Brain microvascular endothelial cell (primary cell): ENCODE measurements at places on chromosomes 7 and 10.

DNA sequence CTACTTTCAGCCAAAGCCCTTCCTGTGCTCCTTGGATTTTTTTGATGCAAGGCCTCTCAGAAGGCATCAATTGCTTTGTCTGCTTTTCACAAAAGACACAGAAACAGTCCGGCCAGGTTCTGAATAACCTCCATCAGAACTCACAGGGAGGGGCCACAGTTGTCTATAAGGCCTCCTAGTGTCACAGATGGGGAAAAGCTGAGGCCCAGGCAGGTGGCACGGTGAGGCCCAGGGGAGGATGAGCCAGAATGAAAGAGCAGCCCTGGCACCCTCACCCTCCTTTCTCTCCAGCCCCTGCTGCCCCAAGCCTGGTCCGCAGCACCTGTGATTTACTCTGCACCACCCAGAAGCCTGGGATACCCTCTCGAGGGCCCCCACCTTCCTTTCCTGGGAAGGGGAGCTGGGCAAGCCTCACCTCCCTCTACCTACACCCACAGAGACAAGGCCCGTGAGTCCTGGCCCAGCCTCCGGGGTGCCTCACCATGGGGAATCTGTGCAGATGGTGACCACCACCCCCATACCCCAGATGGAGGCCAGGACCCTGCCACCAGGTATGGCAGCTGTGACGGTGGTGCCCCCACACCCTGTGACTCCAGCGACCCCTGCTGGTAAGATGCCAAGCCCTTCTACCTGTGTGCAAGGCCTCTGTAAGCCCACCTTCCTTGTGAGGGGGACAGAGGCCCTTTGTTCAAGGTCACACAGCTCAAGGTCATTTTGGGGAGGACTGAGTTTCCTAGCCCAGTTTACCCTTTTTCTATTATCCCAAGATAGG lies 26.2 kb upstream of the ZNF467 start:
- no peak for DNase-seq

DNA sequence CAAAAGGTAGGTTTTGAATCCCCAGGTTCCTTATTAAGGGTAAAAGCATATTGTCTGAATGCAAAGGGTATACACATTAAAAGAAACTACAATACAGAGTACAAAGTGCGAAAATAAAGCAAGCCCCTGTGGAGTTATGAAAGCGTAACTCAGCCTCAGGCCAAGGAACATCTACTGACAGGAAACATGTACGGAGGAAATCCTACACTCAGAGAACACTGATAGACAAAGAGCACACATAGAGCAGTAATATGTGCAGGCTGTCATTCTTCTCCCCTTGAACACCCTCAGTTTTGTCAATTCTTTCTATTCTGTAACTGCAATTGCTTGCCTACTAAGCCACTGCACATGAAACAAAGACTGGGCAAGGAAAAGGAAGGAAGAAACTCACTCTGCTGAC lies 150.2 kb downstream of the DGKB start:
- DNase-seq = no peak

- DNase-seq = no peak
These were observed 49.5 kb upstream of the PHYHIPL start for GRCh38 chr10:59126991-59127390.

GRCh38 chr10:89309156-89310055 lies 7.6 kb downstream of the IFIT2 start:
- no peak for DNase-seq

GRCh38 chr7:87337331-87337730 lies 8.1 kb upstream of the CROT start:
- no peak for DNase-seq

- no peak for DNase-seq
These were observed 124.2 kb downstream of the GNAT3 start for GRCh38 chr7:80387634-80388193.

DNA sequence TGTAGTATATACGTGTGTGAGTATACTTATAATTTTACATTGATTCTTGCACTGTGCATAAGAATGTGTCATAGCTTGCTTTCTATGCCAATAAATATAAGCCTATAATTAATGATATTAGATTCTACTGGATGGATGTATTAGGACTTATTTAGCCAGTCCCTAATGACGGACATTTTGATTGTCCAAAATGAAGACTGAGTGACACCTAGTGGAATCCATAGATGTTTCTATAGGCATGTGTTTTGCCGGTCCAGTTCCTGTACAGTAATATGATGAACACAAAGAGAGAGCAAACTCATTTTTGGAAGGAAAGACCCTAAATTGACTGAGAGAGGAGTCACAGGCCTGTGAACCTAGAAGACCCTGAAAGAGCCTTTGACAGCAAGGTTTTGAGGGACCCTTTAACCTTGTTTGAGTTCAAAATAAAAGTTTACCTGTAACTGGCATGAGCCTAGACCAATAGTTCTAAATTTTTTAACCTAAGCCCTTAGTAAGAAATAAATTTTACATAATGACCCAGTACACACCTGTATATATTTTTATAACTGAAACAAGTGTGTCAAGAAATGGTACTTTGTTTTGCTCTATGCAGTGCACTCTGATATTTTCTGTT lies 42.4 kb upstream of the AGBL3 start:
- DNase-seq = no peak

DNA sequence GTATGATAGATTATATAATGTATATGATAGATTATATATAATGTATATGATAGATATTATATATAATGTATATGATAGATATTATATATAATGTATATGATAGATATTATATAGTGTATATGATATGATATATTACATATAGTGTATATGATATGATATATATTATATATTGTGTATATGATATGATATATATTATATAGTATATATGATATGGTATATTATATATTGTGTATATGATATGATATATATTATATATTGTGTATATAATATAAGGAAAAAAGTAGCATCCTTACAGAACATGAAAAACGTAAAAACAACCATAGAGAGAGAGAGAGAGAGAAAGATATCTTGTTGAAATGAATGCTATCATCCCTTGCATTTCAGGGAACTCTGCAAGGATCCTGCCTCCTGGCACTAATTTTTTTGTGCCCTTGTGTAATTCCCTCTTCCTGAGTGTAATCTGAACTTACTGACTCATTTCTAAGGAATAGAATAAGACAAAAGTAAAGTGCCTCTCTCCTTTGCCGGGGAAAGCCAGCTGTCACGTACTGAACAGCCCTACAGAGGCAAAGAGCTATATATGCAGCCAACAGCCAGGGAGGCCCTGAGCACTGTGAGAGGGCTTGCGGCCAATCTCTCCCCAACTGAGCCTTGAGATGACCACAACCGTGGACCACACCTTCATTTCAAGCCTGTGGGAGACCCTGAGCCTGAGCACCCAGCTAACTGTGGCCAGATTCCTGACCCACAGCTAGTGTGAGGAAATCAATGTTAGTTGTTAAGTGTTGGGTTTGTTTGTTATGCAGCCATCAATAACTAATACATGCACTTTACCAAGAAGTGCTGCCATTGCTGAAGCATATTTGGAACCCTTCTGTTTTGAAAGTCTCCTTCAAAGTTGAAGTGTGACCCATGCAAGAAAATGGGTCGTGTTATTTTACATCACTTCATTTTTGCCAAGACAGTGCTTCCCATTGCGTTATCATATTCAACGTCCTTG lies 61.1 kb upstream of the EZH2 start:
- DNase-seq = peak; percentile 17

DNA sequence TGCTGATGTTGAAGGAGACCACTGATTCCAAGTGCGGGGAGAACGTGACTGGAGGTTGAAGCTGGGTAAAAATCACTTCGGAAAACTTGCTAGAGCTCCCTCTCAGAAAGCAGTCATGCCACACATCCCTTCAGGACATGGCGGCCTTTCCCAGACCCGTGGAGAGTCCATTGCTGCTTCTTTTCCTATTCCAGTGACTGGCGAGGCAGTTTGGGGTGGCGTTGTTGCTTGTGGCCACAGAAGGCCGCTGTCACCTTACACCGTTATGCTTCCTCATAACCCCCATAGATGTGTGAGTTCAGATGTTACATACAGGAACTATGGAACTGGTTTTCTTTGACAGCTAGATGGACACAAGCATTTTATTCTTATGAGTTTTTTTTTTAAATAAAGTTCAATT lies 235.6 kb upstream of the POM121L12 start:
- no peak for DNase-seq

DNA sequence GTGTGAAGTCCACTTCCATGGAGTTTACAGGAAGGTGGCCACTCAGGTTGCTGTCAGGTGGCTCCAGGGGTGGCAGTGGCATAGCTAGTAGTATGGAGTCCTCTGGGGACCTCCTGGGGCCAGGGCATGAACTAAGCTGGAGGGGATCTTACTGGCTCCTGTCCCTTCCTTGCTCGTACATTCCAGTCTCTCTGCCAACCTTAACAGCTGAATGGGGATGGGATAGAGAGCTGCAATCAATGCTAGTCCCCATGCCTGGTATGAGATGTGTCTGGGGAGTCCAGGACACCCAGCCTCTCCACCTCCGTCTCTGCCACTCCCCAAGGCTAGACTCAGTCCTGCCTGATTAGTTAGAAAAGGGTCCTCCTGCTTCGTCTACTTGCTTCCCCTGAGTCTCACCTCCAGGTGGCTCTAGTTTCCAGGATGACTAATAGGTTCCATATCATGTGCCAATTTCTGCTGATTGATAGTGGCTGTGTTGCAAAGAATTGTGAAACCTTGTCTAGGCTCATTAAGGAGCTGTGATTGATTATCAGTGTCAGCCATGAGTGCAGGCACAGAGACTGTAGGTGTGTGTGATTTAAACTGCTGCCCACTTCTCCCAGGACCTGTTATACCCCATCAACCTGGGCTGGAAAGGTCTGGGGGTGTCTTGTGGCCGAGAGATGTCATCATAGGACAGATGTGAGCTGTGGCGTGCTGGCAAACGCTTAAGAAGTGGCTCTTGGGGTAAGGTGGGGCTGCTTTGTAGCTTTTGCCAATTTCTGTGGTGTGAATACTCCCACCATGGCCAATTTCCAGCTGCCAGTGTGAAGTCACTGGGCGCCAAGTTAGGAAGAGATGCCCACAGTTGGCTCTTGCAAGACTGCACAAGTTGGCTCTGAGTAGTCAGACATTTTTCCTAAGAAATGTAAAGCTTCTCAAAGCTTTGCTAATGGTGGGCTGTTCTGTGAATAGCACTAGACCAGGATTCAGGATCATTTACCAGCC lies 59.8 kb downstream of the COL13A1 start:
- peak; percentile 62 for DNase-seq

GRCh38 chr10:6068422-6068821 lies 6.3 kb upstream of the IL2RA start:
- DNase-seq = no peak

GRCh38 chr7:28409716-28410627 lies 2.3 kb upstream of the CREB5 start:
- DNase-seq = peak; percentile 36

GRCh38 chr10:117782276-117782675 lies 239.7 kb downstream of the EMX2 start:
- no peak for DNase-seq

- DNase-seq = no peak
These were observed 59.3 kb downstream of the DLG5 start for GRCh38 chr10:77867124-77867719.

- DNase-seq = no peak
These were observed 952.9 kb downstream of the NRG3 start for GRCh38 chr10:82827901-82828300.

DNA sequence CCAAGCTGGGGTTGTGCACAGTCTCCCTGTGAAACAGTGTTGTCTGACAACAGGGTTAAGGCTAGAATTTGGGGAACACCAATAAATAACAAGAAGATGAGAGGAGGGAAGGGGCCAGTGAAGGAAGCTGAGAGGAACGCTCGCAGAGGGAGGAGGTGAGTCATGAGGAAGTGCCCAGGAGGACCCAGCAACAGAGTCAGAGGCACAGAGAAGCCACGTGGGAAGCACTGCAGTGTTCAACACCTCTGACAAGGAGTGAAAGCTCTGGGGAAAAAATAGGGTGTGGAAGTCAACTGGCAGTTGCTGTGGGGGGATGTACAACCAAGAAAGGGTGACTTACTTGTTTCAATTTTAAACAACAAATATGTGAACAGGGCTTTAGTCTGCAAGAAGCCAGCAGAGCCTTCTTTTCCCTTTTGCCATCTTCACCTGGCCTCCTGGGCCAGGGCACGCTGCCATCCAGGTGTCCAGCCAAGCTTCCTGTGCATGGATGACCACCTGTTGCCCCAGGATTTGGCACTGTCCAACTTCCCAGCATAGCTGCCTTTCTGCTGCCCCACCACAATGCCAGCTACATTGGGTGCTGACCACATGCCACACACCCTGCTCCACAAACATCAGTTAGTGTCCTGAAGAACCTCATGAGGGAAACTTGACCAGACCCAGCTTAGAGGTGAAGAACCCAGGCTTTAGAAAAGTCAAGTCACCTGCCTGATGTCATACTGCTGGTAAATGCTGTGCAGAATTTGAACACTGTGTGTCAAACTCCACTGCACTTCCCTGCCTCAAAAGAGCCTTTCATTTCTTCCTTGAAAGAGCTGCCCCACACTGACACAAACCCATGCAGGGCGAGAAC lies 69.6 kb downstream of the ATXN7L1 start:
- DNase-seq = peak; percentile 74

- DNase-seq = no peak
These were observed 483.0 kb downstream of the PLXDC2 start for GRCh38 chr10:20299034-20299736.

DNA sequence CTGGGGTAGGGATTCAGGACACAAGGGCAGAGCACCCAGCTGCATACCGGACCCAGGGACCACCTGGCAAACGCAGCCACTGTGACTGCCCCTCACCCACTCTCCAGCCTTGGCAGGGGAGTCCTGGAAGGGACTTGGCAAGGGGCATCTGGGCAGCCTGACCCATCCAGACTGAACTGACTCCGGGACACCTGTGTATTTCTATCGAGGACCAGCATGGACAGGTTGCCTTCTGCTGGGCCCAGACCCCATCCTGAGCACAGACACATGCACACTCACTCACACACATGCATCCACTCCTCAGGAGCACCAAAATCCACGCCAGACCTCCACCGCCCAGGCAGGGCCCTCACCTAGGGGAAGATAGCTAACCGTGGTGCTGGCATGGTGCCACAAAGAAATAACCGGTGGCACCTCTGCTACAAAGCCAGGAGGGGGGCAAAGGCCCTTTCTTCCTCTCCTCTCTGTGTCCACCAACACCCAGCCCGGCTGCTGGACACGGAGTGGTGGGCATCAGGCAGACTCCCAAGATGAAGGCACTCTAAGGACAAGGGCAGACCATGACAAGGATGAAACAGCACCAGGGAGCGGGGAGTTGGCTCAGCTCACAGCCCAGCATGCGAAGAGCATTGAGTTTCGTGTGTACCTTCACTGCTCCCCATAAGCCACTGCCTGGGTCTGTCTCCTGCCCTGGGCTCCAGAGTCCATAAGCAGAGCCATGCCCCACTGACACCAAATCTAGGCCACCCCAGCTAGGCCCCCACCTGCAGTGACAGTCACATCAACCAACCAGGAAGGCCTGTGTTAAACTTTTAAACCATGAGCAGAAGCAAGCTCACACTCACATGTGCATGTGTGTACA lies 35.3 kb downstream of the KCNH2 start:
- no peak for DNase-seq
